ENCODE measurements at places on chromosomes 1 and 21.

- DNase-seq, result no peak
These were observed 108.9 kb downstream of the TAS1R2 start for GRCh38 chr1:18750600-18750999.

DNA sequence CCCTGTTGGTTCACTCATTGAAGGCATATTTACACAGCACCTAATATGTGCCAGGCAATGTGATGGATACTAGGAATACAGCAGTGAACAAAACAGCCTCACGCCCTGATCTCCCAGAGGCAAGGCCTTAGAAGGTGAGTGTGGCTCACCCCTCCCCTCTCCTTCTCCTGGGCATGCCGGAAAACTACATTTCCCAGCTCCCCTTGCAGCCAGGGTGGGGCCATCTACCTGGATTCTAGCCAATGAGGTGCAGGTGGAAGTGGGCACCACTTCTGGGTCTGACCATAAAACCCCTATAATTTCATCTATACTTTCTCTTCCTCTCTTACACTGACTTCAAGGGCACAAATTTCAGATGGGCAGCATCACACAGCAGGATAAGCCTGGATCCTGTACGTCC lies 63.8 kb downstream of the FBXO2 start:
- DNase-seq, result no peak

DNA sequence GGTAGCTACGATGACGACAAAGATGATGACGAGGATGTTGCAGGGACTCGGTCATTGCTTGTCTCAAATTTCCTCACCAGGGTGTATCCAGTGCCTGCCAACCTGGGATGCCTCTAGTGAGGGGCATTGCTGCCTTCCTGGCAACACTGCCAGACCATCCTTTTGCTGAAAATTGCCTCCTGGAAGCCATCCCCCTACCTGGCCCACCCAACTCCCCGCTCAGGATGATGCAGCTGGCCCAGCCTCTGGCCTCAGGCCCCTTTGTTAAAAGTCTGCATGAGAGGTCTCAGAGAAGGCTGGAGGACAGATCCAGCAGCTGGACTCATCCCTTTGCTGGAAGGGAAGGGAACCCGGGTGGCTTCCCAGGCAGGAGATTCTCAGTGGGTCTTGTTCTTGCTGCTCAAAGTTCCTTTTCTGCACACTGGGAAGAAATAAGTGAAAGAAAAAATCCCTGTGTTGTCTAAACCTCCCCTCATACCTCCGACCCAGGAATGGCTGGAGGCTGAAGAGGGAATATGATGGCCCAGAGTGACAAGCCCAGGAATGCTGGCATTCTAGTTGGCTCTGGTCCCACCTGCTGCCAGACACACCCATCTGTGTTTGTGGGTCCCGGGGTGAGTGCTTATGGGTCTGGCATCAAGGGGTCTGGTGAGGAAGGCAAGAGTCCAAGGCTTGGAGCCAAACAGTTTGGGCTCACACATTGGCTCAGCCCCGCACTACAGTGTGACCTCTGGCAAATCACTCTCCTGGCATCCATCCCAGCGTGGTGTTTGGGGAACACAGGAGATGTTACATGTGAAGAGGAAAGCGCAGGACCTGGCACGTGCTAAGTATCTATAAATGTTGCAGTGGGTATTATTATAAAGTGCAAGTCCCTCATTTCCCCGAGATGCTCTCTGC lies 6.7 kb upstream of the FNDC5 start:
- DNase-seq, result no peak

DNA sequence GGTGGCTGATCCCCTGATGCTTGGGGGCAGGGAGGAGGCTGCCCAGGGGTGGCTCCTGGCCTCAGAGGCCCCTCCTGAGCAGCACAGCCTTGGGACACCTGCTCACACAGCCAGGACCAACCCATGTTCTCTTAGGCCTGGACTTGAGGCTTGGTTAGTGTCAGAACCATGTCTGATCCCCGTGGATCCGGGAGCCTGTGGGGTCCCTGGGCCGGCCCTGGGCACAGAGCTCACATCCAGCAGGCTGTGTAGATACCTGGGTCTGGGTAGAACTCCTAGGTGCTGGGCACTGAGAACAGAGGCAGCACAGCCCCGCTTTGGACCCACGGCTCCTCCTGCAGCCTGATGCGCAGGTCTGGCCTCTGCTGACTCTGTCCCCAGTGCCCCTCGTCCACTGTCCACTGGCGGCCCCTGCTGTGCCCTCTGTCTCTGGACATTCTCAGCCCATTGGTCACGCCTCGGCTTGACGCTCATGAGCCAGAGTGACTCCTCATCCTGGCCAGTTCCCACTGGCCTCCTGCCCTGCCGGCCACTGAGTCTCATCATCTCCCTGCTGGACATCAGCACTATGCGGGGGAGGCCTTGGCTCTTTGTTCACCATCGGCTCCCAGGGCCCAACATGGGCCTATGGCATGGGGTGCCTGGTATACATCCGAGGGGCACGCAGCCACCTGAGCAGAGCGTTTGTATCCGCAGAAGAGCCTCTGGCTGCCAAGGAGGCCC lies 70.2 kb downstream of the TRIM11 start:
- no peak for DNase-seq

- no peak for DNase-seq
These were observed 47.9 kb upstream of the LAPTM5 start for GRCh38 chr1:30805304-30806003.

GRCh38 chr1:20987831-20988825 lies 188.6 kb downstream of the EIF4G3 start:
- DNase-seq, result no peak

GRCh38 chr1:112322983-112323678 lies 72.9 kb upstream of the CTTNBP2NL start:
- DNase-seq, result no peak

- DNase-seq, result no peak
These were observed 14.2 kb downstream of the ALX3 start for GRCh38 chr1:110056285-110056683.

DNA sequence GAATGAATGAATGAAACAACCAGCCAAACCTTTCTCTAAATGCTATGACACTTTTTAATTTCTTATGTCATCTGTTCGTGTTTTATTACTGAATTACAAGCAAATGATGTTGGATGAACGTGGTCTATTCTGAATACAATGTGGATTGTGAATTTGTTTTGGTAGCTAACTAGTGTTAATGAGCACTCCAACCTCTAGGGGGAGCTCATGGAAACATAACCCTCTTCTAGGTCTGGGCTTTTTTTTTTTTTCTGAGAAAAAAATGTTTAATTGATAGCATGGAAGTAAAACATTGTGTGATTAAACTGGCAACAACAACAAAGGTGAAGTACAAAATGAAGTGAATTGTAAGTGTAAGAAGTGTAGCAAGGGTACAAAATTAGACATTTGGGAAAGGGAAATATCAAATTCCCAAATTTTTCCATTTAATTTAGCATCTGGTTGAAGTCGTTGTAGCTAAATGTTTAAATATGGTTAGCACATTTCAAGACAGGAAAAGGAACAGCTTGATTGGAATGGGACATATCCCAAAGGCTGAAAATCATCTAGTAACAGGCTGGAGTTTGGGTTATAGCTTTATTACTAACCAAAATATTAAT lies 42.6 kb upstream of the PTGS2 start:
- DNase-seq, result no peak

GRCh38 chr21:20020026-20020425 lies 978.2 kb upstream of the NCAM2 start:
- no peak for DNase-seq

GRCh38 chr1:20426923-20427322 lies 59.1 kb downstream of the CAMK2N1 start:
- no peak for DNase-seq

DNA sequence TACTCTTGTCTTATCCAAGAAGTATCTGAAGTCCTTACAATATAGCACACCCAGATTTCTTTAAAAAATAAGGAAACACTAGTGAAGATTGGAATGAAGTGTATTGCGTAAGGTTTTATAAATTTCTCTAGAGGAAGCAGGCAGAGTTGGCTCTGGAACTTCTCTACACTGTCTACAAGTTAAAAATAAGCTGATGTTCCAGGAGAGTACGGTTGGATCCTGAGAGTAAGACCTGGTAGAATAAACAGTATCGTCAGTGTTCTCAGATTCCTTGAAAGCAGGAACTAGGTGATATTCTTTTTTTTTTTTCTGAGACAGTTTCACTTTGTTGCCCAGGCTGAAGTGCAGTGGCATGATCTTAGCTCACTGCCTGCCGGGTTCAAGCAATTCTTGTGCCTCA lies 107.9 kb downstream of the USP25 start:
- no peak for DNase-seq

- DNase-seq, result no peak
These were observed 413.3 kb upstream of the PTBP2 start for GRCh38 chr1:96308314-96308713.

- peak; percentile 13 for DNase-seq
These were observed 4.6 kb downstream of the CD244 start for GRCh38 chr1:160858097-160858496.

DNA sequence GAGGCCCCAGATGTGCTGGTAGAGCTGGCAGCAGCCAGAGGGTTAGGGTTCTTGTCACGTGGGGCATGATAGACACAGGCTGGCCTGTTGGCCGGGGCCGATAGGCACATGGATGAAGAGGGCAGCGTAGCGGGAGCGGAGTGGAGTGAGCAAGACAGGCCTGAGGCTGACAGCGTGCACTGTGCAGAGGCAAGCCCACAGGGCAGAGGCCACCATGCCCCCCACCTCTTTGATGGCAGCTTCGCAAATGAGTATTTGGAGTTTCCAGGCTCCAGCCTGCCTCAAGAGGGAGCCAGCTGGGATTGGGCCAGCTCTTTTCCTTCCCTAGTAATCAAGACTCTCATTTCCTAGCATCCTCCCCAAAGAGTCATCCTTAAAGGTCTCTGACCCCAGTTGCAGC lies 43.5 kb downstream of the TMCC2 start:
- DNase-seq, result no peak

DNA sequence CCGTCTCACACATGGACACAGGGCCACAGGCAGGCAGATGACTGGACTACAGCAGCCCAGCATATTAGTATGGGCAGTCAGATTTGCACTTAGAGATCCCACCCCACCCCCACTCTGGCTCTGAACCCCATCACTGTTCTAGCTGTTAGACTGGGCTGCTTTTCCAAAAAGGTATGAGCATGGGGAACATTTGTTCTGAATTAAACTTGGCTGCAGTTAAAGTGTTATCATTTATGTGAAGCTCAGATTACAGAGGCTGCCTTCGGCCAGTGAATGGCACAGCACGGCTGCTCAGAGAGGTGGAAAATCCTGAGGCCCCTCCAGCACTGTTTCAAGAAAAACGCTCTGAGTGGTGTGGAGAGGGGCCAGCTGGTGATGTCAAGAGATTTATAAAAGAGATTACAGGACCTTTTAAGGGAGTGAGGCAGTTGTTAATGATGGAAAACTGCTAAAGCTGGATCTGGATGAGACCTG lies 6.9 kb upstream of the NOS1AP start:
- DNase-seq, result no peak

GRCh38 chr1:208219098-208219658 lies 25.0 kb downstream of the PLXNA2 start:
- DNase-seq, result no peak

GRCh38 chr1:44806025-44806703 lies 987 bp downstream of the DYNLT4 start:
- no peak for DNase-seq

DNA sequence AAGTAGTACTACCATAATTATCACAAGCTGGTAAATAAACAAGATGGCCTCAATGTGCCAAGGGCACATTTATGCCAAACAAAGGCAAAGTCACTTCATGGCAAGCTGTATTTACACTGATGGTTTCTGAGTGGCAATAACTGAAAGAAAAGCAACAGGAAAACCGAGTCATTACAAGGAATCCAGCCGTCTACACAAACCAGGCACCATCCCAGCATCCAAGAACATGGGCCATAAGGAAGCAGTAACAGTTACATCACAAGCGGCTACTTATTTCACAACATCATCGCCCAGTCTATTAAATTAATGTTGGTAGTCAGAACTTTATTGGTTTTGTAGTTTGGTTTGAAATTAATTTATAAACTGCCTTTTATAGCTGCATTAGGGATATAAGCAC lies 214.2 kb downstream of the RERE start:
- DNase-seq, result no peak

GRCh38 chr1:84366786-84367185 lies 31.5 kb upstream of the DNASE2B start:
- no peak for DNase-seq
